Mammary microvascular endothelial cell (primary cell): ENCODE measurements at places on chromosomes 5 and 9. TPM values are rescaled to one million over a fixed set of nuclear protein-coding genes. Genes with fewer than 3 reads are reported as not detected.

Gene IL3
- total RNA-seq, result not detected in 2 replicates

Gene GRM6
- not detected in 2 replicates for total RNA-seq

Gene IFNB1
- 0.13 TPM in 1 of 2 replicates, not detected in the other for total RNA-seq

Gene RCL1
- total RNA-seq, result 13.9 and 17.4 TPM in 2 replicates

Gene HSD17B4
- 85.9 and 100 TPM in 2 replicates for total RNA-seq

Gene DBN1
- 243 and 248 TPM in 2 replicates for total RNA-seq

Gene SUSD1
- total RNA-seq, result 29.2 and 35.6 TPM in 2 replicates

Gene IFNA2
- not detected in 2 replicates for total RNA-seq

Gene ARSI
- 0.33 and 0.49 TPM in 2 replicates for total RNA-seq

Gene IL4
- total RNA-seq, result not detected in 2 replicates

Gene BHMT
- not detected in 2 replicates for total RNA-seq

Gene ORM1
- total RNA-seq, result not detected in 2 replicates

Gene UGT3A1
- not detected in 2 replicates for total RNA-seq

Gene KCNN2
- 1.6 and 2.1 TPM in 2 replicates for total RNA-seq

Gene ARHGEF37
- 3.3 and 5.6 TPM in 2 replicates for total RNA-seq

Gene RGS7BP
- 0.07 and 0.20 TPM in 2 replicates for total RNA-seq

Gene IFNA13
- total RNA-seq, result not detected in 2 replicates

Gene P4HA2
- total RNA-seq, result 51.8 and 57.9 TPM in 2 replicates

Gene MARCHF11
- not detected in 2 replicates for total RNA-seq

Gene RNF183
- not detected in 2 replicates for total RNA-seq

Gene FBXL7
- 14.7 TPM in 2 replicates for total RNA-seq

Gene MCTP1
- total RNA-seq, result 104 and 127 TPM in 2 replicates

Gene MYMK
- not detected in 2 replicates for total RNA-seq

Gene GRXCR2
- not detected in 2 replicates for total RNA-seq

Gene NEURL1B
- total RNA-seq, result 3.8 and 5.3 TPM in 2 replicates

Gene GTF3C4
- total RNA-seq, result 10.9 TPM in 2 replicates

Gene ZFP2
- 0.15 and 0.60 TPM in 2 replicates for total RNA-seq
